ENCODE measurements at places on chromosomes 12 and 14.
A peak's percentile ranks its signal among the peaks of the same experiment; 100 is the strongest.

DNA sequence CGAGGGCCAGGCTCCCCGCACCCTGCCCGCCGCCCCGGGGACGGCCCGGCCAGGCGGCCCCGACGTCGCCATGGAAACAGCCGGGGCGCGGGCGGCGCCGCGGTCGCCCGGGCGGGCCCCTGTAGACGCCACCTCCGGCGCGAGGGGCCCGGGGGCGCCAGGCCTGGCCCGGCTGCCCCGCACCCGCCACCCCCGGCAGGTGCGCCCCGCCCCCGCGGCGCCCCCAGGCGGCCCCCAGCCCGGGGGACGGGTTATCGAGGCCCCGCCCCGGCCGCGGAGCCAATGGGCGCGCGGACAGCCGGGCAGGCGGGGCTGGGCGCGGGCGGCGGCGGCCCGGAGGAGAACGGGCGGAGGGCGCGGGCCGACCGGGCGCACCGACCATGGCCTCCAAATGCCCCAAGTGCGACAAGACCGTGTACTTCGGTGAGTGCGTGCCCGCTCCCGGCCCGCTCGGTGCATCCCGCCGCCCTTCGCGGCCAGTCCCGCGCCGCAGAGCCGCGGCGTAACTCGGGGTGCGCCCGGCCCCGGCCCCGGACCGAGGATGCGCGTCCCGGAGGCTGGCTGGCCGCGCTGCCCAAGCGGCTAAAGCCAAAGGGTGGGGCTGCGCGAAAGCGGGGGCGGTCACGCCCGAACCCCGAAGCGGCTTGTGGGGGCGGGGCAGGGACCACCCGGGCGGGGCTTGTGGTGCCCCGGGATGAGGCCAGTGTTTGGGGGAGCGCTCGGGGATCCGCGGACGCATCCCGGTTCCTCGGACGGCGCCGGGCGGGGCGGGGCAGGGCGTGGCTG, at the start of gene CRIP2:
CRIP2 (plus strand) TSS at position 339 of the 786 bp plus-strand sequence; CDS start at position 381, 42 bp downstream.
- ATAC-seq, result peak; percentile 39

GRCh38 chr12:72406111-72406510, 133.9 kb downstream of the TRHDE start:
- ATAC-seq, result no peak

GRCh38 chr14:50106178-50106577, 10.2 kb downstream of the VCPKMT start:
- ATAC-seq, result no peak

DNA sequence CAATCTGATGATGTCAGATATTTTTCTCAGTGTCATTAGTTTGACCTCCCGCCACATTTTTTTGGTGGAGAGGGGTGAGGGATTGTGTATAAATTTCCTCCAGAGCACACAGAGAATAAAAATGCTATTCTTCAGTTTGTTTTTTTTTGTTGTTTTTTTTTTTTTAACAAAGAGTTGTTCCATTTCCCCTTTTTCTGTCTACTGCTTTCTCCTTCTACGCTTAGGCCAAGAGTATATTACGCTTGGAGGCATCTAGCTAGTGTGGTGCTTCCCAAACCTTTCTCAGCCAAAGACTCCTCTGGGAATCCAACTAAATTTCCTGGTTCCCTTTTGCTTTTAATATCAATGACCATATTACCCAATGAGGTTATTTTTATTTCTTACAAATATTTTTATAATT, 465.6 kb downstream of the ZFP36L1 start:
- ATAC-seq, result peak; percentile 60

DNA sequence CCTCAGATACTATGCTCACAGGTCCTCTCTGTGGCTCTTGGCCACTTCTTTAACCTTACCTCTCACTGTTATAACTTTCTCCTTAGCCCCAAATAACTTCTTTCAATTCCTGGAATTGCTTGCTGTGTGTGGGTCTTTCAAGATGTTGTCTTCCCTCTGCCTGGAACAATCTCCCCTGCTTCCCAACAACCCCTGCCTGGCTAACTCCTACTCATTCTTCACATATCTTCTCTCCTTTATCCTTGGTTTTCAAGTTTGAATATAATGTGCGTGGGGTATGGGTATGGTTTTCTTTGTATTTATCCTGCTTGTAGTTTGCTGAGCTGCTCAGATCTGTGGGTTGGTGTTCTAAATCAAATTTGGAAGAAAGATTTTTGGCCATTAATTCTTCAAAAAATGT, 2.7 kb upstream of the WASHC3 start:
- ATAC-seq, result no peak

- ATAC-seq, result no peak
Measured at GRCh38 chr12:115174920-115175319, 490.9 kb upstream of the TBX3 start.

- ATAC-seq, result no peak
Measured at GRCh38 chr14:100544506-100545141, 42.6 kb downstream of the BEGAIN start.

DNA sequence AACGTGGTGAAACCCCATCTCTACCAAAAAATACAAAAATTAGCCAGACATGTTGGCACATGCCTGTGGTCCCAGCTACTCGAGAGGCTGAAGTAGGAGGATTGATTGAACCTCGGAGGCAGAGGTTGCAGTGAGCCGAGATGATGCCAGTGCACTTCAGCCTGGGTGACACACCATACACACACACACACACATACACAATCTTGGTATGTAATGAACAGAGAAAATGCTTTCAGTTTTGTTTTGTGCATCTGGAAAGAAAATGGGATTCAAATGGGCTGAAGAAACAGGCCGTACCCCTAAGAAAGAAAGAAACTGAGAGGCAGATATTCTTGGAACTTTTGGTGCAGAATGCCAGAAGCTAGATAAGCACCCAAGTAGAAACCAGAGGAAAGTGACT, 107.2 kb downstream of the PDE3A start:
- ATAC-seq, result no peak

GRCh38 chr12:127729381-127729780, 537.6 kb upstream of the TMEM132C start:
- ATAC-seq, result no peak

DNA sequence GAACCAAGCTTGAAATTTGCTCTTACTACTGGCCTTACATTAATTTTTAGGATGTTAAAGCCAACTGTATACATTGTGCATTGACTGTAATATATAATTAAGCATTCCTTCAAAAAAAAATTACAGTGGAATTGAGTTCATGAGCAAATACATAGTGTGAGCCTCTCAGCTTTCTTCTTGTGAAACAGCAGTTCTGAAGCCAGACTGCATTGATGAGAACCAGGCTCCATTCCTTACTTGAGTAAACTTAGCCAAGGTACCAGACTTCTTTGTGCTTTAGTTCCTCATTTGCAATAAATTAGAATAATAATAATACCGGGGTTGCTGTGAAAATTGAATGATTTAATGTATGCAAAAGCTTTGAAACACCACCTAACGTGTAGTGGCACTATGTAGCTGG, 169.5 kb downstream of the ANO4 start:
- no peak for ATAC-seq

DNA sequence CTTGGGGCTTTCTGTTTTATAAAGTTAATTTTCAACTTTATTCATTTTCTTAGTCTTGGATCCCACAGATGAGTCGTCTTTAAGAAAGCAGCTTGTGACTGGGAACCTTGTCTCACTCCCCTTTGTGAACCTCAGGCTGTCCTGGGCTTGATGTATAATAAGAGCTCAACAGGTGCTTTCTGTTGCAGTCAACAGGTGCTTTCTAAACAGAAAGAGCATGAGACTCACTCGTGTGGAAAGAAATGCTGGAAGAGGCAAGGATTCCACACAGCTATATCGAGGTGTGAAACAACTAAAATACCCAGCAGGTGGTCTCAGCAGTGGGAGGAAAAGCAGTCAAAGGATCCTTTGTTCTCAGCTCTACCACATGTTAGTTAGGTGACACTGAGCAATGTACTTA, 398.9 kb downstream of the EGLN3 start:
- ATAC-seq, result no peak

GRCh38 chr12:38875586-38876228, 29.7 kb downstream of the CPNE8 start:
- no peak for ATAC-seq

- ATAC-seq, result no peak
Measured at GRCh38 chr12:47838286-47838931, 18.7 kb upstream of the HDAC7 start.

- no peak for ATAC-seq
Measured at GRCh38 chr12:76237086-76237701, 111.0 kb downstream of the BBS10 start.

GRCh38 chr12:125111403-125111802, 46.2 kb downstream of the AACS start:
- ATAC-seq, result no peak

- ATAC-seq, result no peak
Measured at GRCh38 chr12:116693286-116694227, 44.3 kb downstream of the SPRING1 start.

DNA sequence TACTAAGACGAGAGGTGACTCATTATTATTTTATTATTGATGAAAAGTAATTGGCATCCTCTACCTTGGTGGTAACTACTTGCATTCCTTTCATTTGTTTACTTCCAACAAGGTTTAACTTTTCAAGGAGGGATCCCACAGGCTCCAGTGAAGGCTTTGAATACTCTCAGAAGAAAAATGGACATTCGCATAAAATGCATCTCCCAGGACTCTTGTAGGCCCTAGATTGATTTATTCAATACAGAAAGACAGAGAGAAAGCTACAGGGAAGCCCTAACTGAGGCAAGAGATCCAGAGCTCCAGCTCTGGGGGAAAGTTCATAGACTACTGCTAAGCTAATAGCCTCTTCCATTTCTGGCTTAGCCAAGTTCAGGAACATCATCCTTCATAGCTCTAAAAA, 87.0 kb downstream of the TBX5 start:
- ATAC-seq, result no peak

DNA sequence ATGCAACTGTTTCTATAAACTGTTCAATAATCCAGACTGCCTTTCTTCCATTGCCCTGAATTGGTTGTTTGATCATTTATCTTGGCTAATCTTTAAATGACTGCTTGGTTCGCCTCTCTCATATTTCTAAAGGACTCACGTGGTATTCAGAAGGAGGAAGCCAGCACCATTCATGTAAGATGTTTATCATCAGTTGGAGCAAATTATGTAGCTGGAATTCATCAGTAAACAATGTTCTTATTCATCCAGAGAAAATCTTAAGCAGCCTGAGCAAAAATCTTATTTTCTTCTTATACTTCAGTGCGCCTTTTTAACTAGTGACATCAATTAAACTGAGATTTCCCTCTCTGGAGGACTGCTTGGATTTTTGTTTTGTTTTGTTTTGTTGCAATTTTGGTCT, 538.7 kb upstream of the TMEM132C start:
- ATAC-seq, result no peak

GRCh38 chr14:104929268-104930230, 4.9 kb downstream of the PLD4 start:
- ATAC-seq, result no peak

- no peak for ATAC-seq
Measured at GRCh38 chr12:38921025-38921677, 15.8 kb upstream of the CPNE8 start.

DNA sequence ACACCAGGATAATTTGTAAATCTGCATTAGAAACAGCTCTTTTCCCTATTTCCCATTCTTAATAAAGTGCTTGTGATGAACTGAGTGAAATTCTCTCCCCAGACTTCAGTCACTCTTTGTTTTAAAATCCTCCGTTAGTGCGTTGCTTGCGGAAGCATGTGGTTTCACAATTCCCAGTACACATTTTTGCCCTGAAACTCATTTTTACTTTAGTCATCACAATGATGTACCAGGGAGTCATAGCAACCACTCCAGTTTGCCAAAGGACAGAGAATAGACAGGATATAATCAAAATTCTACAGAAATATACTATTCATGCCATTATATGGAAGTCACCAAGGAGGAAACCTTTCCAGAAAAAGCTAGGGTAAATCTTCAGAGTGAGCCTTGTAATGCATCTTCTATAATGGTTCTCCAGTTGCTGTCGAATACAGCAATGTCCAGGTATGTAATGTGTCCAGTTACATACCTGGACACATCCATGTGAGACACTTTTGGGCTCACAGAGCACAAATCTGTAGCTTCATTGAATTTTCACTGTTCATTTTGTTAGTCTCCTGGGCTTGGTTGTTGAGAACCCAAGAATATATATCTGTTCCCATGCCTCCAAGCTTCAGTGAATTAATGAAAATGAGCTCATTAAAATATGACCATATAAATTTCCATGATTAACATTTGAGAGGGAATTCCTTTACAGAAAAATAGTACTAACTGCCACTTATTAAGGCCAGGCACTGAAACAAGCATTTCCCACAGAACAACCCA, 57.8 kb downstream of the GPR135 start:
- ATAC-seq, result no peak

DNA sequence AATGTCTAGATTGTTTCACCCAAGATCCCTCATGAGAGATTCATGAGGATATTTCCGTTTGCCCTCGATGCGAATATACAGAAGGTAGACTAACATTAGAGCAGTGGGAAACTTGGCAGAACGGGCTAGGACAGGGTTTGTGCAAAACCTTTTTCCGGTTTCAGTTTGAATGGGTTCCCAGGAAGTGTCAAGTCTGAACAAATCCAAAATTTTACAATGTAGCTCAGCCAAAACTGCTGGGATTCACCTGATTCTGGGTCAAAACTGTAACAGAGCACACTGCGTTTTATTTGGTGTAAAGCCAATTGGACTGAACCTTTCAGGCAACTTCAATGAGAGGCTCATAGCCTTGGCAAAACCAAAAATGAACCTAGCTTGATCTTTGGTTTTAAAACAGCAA, 337.8 kb upstream of the DIO2 start:
- no peak for ATAC-seq

DNA sequence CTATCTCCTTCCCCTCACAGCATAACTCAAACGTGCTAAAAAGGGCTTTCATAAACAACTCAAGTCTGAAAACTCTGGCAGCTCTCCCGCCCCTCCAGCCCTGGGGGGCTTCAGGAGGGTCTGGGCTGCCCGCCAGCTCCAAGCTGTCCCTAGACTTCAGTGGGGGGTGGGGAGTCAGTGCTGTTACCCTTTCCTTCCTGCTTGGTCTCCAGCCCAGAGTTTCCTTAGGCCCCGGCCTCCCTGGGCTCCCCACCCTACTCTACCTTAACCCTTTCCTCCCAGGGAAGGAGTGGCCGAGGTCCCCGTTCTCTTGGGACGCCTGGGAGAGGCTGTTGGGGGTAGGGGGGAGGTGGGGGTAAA, 530 bp upstream of the NYNRIN start:
- ATAC-seq, result no peak

GRCh38 chr12:45669093-45669492, 60.4 kb upstream of the ARID2 start:
- ATAC-seq, result peak; percentile 67

- ATAC-seq, result no peak
Measured at GRCh38 chr14:52400846-52401245, 86.7 kb downstream of the PTGER2 start.

- peak; percentile 62 for ATAC-seq
Measured at GRCh38 chr12:13000616-13000924, 505 bp upstream of the HEBP1 start.

GRCh38 chr12:49980501-49981349, 8.0 kb downstream of the AQP6 start:
- ATAC-seq, result no peak

- no peak for ATAC-seq
Measured at GRCh38 chr14:68982581-68982980, 3.5 kb upstream of the ACTN1 start.

GRCh38 chr12:61308220-61308619, 952.0 kb upstream of the USP15 start:
- no peak for ATAC-seq

- no peak for ATAC-seq
Measured at GRCh38 chr12:49853671-49854070, 10.8 kb upstream of the BCDIN3D start.

- no peak for ATAC-seq
Measured at GRCh38 chr12:67820694-67821093, 168.6 kb upstream of the IFNG-AS1 start.

Measured in stimulated activated memory B cell treated with anti-CD40 and anti-IgM and Interleukin-4, amounts not matched to agents 10 μg/mL and 1 μg/mL and 100 μg/mL, for 72 hours (primary cell).